ENCODE measurements at places on chromosomes 7 and 10. TPM values are rescaled to one million over a fixed set of nuclear protein-coding genes. Genes with fewer than 3 reads are reported as not detected.

Gene TET1
- total RNA-seq = under 0.01 TPM

Gene PALD1
- 25.5 TPM for total RNA-seq

Gene PRSS2
- 0.79 TPM for total RNA-seq

- DNase-seq = no peak
Measured at GRCh38 chr7:136868496-136869000, at the start of gene CHRM2. Gene CHRM2 (plus strand): TSS chr7:136868652. CDS start chr7:137014866, 146,214 bp downstream.

GRCh38 chr7:99667179-99667578 is 12.6 kb downstream of the CYP3A5 start:
- DNase-seq = no peak

- no peak for DNase-seq
Measured at GRCh38 chr7:95804052-95804451, 31.7 kb downstream of the DYNC1I1 start.

Gene NPSR1
- total RNA-seq = 3.0 TPM

- DNase-seq = no peak
Measured at GRCh38 chr7:135775230-135775629, 26.6 kb upstream of the FAM180A start.

Gene AKR1C3
- 95.6 TPM for total RNA-seq

All from HT-29 (cell line).